ENCODE measurements at places on chromosomes 3 and 15.

DNA sequence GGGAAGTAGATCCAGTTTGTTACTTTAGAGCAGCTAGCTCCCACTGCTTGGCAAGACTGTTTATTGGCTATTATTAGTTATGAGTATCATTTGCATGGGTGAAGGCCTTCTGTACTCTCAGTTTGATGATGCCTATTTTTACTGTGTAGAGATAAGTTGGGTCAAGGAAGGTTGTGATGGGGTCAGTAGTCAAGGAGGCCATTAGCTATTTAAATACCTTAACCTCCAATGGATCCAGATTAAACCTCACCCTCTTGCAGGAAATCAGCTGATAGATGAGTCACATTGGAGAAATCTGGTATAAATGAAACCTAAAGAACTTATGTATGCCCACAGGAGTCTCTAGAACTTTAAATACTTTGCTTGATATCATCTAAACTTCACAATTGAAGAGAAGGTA is 45.0 kb downstream of the THBS1 start:
- DNase-seq: no peak

GRCh38 chr3:169505577-169506230 is 157.8 kb downstream of the MECOM start:
- DNase-seq: no peak

DNA sequence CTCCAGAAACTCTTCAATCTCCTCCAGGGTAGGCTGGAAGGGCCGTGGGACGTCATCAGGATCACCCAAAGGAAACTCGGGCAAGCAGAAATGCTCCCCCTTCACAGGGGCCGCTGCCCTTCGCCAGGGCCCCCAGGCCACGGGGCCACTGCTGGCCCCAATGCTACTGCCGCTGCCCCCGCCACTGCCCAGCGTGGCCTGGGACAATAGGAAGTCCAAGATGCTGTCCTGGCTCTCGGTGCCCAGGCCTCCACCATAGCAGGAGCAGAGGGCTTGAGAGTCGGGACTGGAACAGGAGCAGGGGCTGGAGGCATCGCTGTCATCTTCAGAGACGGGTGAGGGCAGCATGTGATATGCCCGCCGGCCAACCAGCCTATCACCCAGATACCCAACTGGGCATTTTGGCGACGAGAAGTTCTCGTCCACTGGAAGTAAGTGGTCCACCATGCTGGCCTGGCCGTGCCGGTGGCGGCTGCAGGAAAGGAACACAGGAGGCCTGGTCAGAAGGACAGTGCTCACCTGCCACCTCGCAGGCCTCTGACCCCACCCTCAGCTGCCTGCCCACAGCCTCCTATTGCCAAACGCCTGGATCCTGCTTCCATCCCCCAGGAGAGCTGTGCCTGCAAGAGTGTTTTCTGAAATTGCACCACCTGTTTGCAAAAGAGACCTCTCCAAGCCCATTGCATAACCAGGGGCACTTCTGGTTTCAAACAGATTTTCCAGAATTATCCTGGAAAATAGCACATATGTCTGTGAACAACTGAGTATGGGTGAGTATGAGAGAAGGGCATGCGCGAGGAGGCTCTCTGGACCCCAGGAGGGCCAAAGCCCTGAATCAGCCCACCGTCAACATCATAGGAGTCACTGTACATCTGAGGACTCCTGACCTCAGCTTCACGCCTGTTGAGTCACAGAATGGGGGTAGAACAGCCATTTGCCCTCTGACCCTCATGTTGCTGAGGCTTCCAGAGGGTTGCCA is 4.4 kb downstream of the KLF15 start:
- DNase-seq: no peak

DNA sequence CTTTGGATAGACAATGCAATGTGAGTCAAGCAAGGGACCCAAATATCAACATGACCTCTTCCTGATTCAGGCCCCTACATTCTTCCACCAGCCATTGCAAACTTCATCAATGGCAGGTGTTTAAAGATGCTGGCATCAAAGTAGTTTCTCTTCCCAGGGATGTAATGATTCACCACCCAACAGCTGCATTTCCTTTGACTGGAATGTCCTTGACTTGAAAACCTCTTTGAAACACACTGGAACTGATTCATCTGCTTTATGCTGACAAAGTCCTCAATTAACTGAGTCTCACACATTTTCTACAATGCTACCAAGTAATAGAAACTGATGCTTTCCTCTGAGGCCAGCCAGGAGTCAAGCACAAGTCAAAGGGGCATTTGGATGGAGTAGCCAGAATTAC is 385.5 kb downstream of the GBE1 start:
- DNase-seq: no peak

DNA sequence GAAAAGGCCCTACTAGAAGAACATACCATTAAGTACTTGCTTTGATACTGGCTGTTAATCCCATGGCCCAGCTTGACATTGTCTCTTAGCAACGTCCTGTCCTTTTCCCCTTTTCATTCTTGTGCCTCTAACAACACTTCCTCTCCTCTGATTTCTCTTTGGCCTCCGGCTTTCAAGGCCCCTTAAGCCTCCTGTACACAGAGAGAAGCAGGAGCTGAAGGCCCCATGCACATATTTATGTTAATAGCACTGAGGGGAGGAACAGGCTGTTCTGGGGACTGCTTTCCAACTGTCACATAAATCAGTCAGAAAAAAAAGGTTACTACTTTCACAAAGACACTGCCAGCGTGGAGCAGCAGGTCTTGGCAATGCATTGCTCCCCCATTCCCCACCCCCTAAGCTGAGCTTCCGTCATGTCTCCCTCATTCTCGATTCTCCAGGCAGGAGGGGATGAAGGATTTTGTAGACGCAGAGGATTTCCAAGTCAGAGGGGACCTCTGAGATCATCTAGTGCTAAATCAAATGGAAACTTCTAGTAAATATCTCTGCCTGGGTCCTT is 257.4 kb upstream of the ADAMTS9 start:
- no peak for DNase-seq

Data from H4 (cell line).